ENCODE measurements at places on chromosomes 11 and 22. TPM values are rescaled to one million over a fixed set of nuclear protein-coding genes. Genes with fewer than 3 reads are reported as not detected.

- no peak overlapping the region for H3K27ac ChIP-seq
- DNase-seq = no peak
- no peaks in the 10 kb centered on the region for H3K36me3 ChIP-seq
Observed at GRCh38 chr11:8841899-8842298, 69.1 kb upstream of the AKIP1 start.

DNA sequence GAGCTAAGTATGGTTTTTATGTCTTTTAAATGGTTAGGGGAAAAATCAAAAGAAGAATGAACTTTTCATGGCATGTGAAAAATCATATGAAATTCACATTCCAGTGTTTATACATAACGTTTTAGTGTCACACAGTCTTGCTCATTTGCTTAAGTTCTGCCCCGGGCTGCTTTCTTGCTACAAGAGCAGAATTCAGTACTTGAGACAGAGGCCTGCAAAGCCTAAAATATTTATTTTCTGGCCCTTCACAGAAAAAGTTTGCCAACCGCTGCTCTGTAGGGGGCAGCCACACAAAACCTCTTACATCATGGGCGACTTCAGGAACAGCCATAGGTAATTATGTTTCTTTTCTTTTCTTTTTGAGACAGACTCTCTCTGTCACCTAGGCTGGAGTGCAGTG, 1.0 kb upstream of the ATG2A start:
- H3K36me3 ChIP-seq = peaks cover 13% of the 10 kb centered on the region
- DNase-seq = no peak
- no peak overlapping the region for H3K4me3 ChIP-seq
- no peaks in the 10 kb centered on the region for H3K27me3 ChIP-seq
- H3K4me1 ChIP-seq = peaks cover 49% of the 10 kb centered on the region

DNA sequence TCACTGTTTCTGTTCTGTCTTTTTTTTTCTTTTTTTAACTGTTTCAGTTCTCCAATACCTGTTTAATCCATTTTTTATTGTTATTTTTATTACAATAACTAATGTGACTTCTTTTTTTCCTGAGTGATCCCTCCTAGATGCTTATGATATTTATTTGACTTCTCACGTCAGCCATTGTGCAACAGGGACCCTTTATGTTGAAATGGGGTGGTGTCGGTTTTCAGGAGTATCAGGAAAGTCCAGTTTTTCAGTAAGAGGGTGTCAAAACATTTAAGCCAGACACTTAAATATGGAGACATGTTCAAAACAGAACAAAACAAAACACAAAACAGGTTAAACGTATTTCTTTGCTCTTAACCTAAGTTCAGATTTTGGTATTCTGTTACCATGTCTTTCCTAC, 418.8 kb downstream of the DYNC2H1 start:
- H3K27ac ChIP-seq = no peak overlapping the region
- H3K27me3 ChIP-seq = no peaks in the 10 kb centered on the region
- no peaks in the 10 kb centered on the region for H3K36me3 ChIP-seq
- DNase-seq = no peak
- H3K4me3 ChIP-seq = no peak overlapping the region

DNA sequence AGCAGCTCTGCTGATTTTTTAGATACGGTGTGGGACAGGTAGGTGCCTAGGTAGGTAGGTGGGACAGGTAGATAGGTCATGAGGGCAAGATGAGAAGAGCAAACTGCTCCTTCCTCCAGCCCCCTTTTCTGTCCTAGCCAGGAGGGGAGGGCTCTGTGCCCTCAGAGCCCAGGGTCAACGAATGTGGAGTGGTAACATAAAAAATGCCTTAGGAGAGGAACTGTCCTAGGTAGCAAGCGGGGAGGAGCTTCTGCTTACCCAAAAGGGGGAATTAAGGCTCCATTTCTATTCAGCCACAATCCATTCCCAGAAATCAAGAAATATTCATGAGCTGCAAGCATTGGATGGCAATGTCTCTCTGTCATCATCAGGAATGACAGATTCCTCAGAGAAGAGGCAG, 234.8 kb downstream of the GRIK4 start:
- no peaks in the 10 kb centered on the region for H3K36me3 ChIP-seq
- H3K27me3 ChIP-seq = no peaks in the 10 kb centered on the region
- H3K27ac ChIP-seq = no peak overlapping the region
- no peaks in the 10 kb centered on the region for H3K4me1 ChIP-seq
- H3K4me3 ChIP-seq = no peak overlapping the region
- no peak for DNase-seq

FANCF gene
- 14.3 TPM for polyA plus RNA-seq

CSNK2A3 gene
- polyA plus RNA-seq = 0.10 TPM

LMNTD2 gene
- 5.1 TPM for polyA plus RNA-seq

CTTN gene
- 30.3 TPM for polyA plus RNA-seq
